Activated T-helper 17 cell treated with anti-CD3 and anti-CD28 coated beads, Interleukin-2, amount 50 U/mL, for 72 hours (primary cell): ENCODE measurements at places on chromosomes 3 and 15.

- ATAC-seq = no peak
Measured at GRCh38 chr3:73950865-73951558, 326.3 kb upstream of the PDZRN3 start.

DNA sequence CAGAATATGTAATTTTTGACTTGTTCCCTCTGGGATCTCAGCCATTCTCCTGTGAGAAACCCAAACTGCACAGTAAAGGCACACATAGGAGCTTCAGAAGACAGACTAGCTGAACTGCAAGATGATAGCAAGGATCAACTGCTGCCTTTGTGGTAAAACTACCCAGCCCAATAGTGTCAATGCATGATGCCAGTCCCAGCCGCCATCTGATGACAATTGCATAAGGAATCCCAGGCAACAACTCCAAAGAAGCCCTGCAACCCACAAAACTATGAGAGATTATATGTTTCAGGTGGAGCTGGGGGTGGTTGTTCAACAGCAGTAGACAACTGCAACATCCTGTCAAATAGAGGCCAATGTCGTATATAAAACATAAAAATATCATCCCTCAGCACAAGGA, 192.4 kb upstream of the ARPP21 start:
- no peak for ATAC-seq

- ATAC-seq = no peak
Measured at GRCh38 chr3:99943931-99944761, 126.5 kb downstream of the CMSS1 start.

GRCh38 chr15:35439291-35439690, 106.7 kb downstream of the DPH6 start:
- ATAC-seq = no peak

- peak; percentile 96 for ATAC-seq
Measured at GRCh38 chr3:51024765-51025632, 350.3 kb downstream of the DOCK3 start.

DNA sequence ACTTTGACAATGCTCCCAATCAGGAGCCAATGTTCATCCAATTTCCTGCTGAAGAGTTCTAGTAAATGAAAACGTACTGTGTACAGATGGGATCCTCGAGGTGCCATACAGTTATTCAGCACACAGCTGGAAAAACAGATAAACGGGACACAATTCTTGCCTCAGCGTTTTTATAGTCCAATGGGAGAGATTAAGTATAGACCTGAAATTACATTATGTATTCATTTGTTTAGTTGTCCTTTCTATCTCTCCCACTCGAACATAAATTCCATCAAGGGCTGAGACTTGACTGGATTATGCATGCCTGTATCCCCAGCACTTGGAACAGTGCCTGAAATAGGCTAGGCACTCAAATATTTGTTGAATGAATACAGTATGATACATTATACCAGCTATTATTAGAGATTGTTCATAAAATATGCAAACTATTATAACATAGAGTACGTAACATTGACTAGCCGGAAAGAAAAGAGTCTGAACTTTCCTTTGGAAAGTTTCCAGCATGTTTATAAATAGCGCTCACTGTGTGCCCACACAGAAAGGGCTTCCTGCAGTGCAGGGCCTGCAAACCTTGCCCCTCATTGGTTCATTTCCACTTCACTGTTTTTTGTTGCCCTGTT, 27.4 kb upstream of the SNTN start:
- no peak for ATAC-seq

DNA sequence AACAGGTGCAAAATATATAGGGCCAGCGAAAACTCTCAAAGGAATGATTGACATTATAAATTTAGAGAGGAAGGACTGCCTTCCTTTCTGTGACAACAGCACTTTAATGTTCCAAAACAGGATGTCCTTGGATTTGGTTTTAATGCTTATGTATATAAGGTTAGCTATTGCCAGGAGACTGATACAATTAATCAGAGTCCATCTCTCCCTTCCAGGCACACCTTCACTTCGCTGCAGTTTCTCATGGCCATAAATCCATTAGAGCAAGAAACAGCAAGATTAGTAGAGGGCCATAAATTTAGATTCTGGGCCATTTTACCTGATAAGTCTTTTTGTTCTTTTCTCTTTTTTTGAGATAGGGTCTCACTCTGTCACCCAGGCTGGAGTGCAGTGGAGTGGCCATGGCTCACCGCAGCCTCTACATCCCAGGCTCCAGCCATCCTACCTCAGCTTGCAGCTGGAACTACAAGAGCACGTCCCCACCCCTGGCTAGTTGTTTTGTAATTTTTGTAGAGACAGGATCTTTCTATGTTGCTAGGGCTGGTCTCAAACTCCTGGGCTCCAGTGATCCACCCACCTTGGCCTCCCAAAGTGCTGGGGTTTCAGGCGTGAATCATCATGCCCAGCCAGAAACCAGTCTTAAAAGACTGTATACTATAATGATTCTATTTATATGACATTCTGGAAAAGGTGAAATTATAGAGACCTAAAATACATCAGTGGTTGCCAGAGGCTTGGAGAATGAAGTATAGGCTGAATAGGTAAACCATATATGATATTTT, 15.7 kb upstream of the TFRC start:
- ATAC-seq = peak; percentile 69

DNA sequence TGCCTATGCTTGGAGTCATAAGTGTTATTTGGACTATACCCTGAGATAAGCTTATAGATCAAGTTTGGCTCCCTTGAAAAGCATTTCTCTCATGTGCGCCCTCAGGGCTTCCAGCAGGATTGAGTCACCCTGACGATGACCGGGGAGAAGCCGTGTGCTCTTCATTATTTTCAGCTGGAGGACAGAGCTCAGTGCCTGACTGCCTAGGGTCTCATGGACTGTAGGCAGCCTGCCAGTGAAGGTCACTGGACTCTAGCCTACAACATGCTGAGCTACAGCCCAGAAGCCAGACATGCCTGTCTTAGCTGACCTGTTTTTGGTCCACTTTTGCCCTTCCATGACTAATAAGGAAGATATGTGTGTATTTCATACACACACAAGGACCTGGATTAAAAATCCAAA, 31.6 kb upstream of the NUDT16 start:
- no peak for ATAC-seq

- ATAC-seq = no peak
Measured at GRCh38 chr3:12590096-12590495, 33.2 kb downstream of the MKRN2 start.

DNA sequence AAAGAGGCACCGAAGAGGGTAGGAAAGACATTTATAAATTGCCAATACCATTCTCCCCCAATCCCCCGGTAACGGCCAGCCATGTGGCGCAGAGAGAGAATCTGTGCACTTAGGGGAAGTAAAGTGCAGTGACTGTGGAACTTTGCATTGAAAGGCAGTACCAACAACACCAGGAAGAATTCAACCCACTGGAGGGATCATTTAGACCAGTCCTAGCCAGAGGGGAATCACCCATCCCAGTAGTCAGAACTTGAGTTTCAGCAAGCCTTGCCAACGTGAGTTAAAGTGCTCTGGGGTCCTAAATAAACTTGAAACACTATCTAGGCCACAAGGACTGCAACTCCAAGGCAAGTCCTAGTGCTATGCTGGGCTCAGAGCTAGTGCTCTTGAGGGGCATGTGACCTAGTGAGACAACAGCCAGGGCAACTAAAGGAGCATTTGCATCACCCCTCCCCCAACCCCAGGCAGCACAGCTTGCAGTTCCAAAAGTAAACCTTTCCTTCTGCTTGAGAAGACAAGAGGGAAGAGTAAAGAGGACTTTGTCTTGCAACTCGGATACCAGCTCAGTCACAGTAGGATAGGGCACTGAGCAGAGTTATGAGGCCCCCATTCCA, 15.0 kb downstream of the CEP70 start:
- ATAC-seq = peak; percentile 23

DNA sequence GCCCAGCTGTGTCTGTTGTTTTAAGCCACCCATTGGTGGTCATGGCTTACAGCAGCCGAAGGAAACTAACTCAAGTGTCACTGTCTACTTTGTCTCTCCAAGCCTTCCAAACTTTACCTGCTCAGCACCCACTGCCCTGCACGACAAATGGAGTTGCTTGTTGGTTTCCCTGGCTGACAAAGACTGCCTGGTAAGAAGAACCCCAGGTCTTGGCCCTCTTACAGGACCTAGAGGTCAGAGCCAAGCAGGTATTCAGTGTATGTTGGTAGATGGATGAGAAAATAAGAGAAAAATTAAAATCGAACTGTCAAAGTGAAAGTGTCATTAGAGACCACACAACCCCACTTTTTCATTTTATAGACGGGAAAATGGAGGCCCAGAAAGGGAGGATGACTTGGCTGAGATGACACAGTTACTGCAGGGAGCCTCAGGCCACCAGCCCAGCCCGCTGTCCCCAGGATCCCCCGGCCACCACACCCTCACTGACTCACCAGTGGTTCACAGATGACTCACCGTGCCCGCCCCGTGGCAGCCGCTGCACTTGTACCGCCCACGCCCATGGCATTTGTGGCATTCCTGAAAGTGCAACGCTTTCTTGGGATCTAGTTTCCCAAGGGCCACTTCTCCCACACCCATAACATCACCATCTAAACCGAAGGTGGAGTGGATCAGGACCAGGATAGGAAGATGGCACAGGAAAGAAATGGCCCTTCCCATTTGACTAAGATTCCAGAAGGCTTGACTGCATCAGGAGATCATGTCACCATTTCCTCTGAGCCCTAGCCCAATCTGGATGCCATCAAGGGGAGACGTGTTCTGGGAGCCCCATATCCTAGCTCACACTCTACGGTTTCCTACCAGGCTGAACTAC, 15.2 kb downstream of the SSUH2 start:
- peak; percentile 95 for ATAC-seq

GRCh38 chr3:62749130-62749529, 126.1 kb downstream of the CADPS start:
- no peak for ATAC-seq

DNA sequence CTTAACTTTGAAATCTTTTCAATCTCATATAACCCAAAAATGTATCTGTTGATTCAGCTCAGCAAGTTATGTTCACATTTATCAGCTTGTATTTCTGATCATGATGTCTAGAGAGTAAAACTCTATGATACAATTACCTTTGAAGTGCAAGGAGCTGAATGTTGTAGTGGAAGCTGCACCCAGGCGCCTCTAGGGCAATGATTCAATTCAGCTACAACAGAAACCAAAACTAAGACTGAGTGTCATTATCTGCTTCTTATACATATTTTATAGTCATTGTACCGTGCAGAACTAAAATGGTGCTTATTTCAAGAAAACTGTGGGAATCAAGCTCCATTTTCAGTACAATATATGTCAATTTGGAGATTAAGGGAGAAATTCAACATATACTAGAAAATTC, 1237.5 kb downstream of the ZPLD1 start:
- ATAC-seq = no peak

DNA sequence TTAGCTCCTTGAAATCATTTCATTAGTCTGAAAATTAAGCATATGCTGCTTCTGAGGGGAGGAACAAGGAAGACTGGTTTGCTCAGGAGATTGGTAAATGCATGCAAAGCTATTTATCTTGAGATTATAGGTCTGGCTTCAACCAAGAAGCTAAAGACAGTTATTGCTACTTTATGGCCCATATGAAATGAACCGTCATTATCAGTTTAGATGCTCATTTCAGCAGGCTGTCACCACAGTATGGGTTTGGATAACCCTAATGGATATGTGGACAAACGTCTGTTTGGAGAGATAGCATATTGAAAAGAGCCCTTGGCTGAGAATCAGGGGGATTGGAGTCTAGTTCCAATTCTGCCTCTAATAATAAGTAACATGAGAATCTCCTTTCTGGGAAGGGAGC, 922.6 kb downstream of the TUSC7 start:
- ATAC-seq = no peak

DNA sequence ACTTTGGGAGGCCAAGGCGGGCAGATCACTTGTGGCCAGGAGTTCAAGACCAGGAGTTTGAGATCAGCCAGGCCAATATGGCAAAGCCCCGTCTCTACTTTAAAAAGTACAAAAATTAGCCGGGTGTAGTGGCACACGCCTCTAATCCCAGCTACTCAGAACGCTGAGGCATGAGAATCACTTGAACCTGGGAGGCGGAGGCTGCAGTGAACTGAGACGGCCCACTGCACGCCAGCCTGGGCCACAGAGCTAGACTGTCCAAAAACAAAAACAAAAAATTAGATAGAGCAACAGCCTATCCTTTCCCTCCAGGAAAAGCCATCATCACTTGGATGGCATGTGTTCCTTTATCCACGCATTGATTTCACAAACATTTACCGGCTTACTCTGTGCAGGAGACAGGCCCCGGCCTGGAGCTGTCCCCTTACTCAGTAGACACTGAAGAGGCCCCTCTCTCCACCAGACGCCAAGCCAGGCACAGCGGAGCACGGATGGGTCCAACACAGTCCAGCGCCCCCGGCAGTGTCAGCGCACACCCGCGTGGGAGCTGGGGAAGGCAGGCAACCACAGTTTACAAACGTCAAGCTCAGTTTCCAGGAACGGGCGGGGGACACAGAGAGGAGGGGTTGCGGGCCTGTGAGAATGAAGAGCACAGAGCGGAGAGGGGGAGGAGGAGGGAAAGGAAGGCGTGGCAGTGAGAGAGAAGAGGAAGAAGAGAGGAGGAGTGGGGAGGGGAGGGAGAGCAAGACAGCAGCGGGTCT, 3.1 kb downstream of the GP5 start:
- peak; percentile 78 for ATAC-seq

GRCh38 chr3:98555025-98555379, 23.2 kb downstream of the GPR15 start:
- ATAC-seq = no peak

GRCh38 chr15:35499723-35500122, 46.2 kb downstream of the DPH6 start:
- no peak for ATAC-seq

DNA sequence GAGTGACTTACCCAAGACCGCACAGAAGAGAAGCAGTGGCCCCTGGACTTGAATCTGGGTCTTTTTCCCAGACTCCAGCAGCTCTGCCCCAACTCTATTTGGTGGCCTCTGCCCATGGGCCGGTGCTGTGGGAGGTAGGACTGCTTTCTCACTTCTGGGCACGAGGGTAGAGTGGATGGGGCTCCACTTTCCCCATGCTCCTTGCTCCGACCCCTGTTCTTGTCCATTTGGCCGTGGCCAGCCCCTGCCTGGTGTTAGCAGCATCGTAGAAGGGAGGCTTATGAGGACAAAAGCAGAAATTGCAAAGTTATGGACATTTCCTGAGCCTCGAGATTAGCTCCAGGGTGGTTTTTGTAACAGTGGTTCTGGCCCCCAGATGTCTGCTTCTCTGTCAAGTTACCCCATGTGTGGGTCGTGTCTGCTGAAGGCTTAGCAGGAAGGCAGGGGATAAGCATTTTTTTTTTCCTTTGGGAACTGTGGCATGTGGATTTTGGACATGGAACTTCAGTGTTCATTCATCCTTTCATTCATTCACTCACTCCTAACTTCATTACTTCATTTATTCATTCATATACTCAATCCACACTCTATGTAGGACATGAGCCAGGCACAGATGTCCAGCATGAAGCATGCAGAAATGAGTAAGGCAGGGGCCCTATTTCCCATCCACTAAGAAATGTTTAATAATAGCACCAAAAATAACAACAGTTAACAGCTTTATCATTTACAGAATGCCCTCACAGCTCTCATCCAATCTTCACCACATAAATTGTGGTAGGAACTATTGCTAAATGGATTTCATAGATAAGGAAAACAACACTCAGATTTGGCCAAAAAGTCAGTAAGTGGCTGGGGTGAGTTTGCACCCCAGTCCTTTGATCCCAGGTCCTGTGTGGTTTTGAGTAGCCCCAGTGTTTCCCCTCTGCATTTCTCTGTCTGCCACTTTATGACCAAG, 180.5 kb downstream of the OPA1 start:
- ATAC-seq = no peak

- ATAC-seq = no peak
Measured at GRCh38 chr15:32674681-32675080, 33.2 kb downstream of the SCG5 start.

- ATAC-seq = no peak
Measured at GRCh38 chr3:95539950-95540483, 1274.4 kb upstream of the EPHA6 start.
